Cortex of kidney (tissue), 1 donor: ENCODE measurements at places on chromosomes 5 and 9.

- no peak for DNase-seq
Measured at GRCh38 chr5:66415208-66415607, 181.0 kb upstream of the MAST4 start.

DNA sequence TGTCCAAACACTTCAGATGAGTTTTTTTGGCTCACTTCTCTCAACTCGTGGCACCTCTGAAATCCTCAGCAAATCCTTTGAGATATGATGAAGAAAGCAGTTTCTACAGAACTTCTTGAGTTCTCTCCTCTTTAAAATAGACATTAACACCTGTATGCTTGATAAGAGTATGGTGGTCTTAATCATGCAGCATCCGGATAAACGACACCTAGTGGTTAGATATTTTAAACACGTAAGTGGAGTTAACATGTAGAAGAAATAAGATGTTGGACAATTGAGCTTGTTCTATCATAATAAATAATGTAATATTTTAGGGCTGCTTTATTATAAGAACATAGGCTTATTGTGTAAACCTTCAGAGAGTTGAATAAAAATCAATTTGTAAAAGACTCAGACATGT is 324.8 kb downstream of the CYLC2 start:
- no peak for DNase-seq

DNA sequence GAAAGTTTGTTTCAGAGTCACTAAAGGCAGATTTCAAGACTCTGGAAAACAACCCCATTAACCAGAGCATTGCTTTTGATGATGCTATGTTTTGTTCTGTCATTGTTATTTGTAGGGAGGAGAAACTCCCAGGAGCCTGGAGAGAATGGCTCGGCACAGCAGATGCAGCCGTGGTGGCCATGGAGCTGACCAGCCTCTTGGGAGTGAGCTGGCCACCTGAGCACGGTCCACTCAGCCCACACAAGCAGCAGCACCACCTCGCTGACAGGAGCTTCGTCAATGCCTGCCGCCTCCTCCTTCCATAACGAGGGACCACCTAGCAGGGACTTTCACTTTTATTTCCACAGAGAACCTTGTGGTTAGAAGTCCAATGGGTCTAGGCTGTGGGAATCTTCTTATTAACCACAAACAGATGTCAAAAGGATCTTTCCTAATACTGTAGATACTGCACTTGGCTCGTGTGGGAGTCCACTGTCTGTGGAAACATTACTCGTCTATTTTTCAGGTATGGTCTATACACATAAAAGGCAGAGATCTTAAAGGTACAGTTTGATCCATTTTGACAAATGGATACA is 21.0 kb upstream of the SMIM32 start:
- DNase-seq = no peak

- DNase-seq = peak; percentile 7
Measured at GRCh38 chr9:111661150-111661801, at the start of gene GNG10. TSS of gene GNG10 (plus strand) at chr9:111661605. CDS start at chr9:111661635, 30 bp downstream.

DNA sequence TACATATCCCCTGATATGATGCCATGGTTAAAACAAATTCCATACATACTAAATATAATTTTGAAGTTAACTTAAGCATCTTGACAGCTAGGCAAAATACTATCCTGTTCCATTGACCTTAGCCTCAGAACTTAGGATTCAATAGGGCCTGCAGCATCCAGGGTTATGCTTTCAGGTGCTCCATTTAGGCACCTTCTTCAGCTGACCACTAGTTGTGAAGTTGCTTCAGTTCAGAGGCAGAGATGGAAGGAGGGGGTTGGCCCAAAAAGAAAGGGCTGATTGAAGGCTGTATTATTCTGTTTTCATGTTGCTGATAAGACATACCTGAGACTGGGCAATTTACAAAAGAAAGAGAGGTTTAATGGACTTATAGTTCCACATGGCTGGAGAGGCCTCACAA is 7.0 kb upstream of the NREP start:
- no peak for DNase-seq

GRCh38 chr9:14313951-14314423 is at the start of gene NFIB:
TSS of gene NFIB (minus strand) at chr9:14314141. CDS start at chr9:14313511, 630 bp downstream.
- DNase-seq = no peak

DNA sequence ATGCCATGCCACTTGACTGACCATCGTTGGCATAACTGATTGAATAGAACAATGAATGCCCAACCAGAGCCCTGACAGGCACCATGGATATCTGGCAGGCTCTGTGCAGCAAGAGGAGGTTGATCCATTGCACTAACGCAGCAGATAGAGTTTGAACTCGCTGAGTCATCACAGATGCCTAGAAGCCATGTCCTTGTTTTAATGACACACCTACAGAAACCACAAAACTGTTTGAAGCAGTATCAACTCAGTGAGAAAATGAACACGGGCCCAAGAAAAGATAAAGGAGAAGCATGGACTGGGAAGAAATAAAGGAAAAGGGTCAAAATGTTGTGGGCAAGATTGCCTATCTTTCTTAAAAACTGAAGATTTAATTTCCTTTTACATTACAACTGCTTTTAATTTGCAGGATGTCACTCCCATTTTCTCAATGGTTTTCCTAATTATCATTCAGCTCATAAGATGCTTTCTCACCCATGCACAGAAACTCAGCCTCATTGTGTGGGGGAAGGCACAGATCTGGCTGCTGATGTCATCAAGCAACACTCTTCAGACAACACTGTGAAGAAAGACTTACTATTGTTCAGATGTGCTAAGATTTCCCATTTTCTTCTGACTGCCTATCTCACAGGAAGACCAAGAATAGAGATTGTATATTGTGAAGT is 129.0 kb downstream of the PIK3R1 start:
- DNase-seq = no peak

DNA sequence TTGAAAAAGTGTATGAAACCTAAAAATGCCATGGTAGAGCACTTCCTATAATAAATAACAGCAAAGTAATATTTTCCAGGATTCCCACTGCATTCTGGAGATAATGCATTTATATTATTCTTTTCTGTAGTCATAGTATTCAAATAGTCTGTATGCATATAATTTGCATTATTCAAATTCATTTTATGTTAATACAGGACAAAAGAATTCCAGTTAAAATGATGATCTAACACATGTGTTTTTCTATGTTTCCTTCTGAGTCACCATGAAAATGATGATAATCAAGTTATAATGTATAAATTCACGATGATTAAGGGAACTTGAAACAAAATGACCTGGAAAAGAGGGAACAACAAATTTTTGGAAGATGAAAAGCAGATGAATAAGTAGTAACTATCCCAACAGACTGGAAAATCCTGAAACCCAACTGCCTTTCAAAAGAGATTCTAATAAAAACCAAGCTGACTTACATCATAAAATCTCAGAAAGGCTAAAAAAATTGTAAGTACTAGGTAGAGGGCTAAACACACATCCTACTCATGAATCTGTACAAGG is 358.6 kb upstream of the PAPPA start:
- no peak for DNase-seq

- no peak for DNase-seq
Measured at GRCh38 chr9:133955821-133956411, 36.2 kb downstream of the VAV2 start.

DNA sequence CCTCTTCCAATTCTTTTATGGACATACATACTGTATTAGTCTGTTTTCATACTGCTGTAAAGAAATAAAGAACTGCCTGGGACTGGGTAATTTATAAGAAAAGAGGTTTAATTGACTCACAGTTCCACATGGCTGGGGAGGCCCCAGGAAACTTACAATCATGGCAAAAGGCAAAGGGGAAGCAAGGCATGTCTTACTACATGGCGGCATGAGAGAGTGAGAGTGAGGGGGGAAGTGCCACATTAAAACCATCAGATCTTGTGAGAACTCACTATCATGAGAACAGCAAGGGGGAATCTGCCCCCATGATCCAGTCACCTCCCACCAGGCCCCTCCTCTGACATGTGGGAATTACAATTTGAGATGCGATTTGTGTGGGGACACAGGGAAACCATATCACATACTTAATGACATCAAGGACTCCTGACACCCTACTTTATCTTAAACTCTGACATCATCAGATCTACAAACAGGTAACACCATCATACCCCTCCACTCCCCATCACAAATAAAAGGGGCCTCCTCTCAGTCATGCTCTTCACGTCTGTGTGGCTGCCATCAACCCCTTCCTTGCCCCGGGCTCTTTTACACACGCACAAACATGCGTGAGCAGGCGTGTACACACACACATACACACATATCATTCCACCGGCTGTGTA is 9.7 kb downstream of the ANKRD33B start:
- no peak for DNase-seq

DNA sequence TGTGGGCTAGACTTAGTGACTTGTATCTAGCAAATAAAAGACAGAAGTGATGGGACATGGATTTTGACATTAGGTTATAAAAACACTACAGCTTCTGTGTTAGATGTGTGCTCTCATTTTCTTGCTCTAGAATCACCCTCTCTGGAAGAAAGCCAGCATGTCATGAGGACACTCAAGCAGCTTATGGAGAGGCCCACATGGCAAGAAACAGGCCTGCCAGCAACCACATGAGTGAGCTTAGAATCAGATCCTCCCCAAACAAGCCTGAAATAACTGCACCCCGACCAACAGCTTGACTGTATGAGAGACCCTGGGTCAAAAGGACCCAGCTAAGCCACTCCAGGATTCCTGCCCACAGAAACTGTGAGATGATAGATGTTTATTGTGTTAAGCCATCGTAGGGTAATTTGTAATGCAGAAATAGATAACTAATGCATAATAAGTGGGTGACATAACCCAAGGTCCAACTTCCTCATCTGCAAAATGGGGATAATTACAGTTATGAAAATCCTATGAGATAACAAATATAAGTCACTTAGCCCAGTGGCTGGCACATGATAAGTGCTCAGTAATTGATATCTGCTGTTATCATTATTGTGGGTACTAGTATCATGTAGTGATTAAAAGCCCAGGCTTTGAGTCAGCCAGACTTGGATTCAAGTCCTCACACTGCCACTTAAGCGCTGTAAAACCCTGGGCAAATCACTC is 86.5 kb downstream of the KLHL3 start:
- no peak for DNase-seq

- DNase-seq = no peak
Measured at GRCh38 chr5:42950456-42951292, 89.4 kb downstream of the ANXA2R start.

DNA sequence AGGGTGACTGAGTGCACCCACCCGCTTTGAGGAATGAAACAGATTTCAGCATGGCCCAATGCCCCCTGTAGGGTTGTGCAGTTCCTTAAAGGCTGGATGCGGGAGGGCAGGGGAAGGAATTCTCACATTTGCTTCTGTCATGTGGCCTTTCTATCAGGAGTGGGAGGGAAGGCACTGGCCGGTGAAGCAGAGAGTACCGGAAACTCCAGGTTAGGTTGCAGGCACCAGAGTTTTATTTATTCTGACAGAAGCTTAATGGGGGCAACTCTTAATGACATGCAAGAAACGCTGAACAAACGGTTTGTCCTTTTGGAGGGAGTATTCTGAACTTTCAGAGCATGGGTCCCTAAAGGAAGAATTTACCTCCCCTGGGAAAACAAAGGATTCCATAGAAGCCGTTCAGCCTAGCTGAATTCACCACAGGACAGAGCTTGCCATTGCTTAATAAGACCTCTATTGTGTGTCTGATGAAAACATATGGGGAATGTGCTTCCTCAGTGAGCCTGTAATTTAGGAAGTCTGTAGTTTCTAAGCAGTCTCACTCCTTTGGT is 44.1 kb upstream of the EQTN start:
- no peak for DNase-seq

- no peak for DNase-seq
Measured at GRCh38 chr5:149782895-149783586, 52.9 kb downstream of the PPARGC1B start.

- DNase-seq = no peak
Measured at GRCh38 chr9:93196096-93197055, 12.4 kb downstream of the WNK2 start.

DNA sequence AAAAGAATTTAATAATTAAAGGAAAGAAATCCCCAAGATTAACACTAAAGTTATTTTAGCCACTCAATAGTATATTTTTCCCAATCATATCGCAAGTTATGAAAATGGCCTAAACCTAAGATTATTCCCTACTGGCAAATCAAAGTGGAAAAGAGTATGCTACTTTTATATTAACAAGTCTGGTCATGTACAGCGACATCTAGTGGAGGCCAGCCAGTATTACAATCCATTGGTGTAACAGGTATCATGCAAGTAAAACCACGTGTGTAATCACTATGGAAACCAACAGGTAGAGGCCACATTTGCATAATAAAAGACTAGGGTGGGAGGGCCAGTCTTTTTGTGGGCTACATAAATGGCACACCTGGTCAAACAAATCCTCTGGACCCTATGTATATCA is 976.4 kb upstream of the CDH9 start:
- DNase-seq = no peak

GRCh38 chr9:106277966-106278365 is 583.6 kb downstream of the TMEM38B start:
- DNase-seq = no peak

GRCh38 chr5:151134228-151134627 is 23.4 kb downstream of the ANXA6 start:
- no peak for DNase-seq

- no peak for DNase-seq
Measured at GRCh38 chr5:174187481-174187880, 142.0 kb downstream of the NSG2 start.

DNA sequence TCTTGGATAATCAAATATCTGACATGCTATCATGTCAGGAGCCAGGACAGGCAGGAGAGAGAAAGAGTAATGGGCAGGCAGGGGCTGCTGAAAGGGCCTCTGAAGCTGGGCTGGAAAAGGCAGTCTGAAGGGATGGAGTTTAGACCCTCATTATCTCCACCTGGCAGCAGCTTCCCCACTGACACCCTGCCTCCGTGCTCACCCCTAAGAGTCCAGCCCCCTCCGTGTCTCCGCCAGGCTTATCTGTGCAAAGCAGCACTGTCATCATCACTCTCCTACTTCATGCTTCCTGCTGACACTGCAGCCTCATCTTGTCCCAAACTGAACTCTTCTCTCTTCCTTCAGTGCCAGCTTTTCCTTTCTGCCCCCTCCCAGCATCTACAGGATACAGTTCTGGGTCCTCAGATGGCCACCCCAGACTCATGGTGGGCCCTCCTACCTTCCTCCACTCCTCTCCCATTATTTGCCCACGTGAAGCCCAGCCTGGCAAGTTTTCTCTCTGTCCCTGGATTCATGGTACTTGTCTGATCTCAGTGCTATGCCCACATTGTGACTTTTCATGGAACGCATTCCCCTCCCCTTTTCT is 70.9 kb upstream of the KLF9 start:
- no peak for DNase-seq

DNA sequence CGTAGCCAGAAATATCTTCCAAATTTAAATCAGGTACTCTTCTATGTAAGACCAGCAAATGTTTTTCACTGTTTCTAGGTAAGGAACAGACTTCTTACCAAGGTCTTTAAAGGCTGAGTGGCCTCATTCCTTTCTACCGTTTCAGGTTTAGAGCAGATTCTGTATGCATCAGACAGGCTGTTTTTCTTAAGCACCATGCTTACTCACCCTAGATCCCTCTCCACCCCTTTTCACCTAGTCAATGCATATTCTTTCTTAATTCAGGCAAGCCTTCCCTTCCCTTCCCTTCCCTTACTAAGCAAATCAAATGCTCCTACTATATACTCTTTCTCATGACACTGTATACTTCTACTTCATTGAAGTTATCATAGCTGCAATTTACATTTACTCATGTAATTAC is 70.7 kb downstream of the RFX3 start:
- no peak for DNase-seq

GRCh38 chr9:72753266-72753893 is 199.5 kb downstream of the ALDH1A1 start:
- no peak for DNase-seq
